H1 (cell line): ENCODE measurements at places on chromosomes 4 and X. TPM values are rescaled to one million over a fixed set of nuclear protein-coding genes. Genes with fewer than 3 reads are reported as not detected.
A peak's percentile ranks its signal among the peaks of the same experiment; 100 is the strongest.

- no peaks in the 10 kb centered on the region for H3K4me1 ChIP-seq
- H3K27me3 ChIP-seq = no peaks in the 10 kb centered on the region
- H3K36me3 ChIP-seq = no peaks in the 10 kb centered on the region
- H3K4me3 ChIP-seq = peak overlapping the region; percentile 40
- no peak overlapping the region for H3K27ac ChIP-seq
- no peak for DNase-seq
Measured at GRCh38 chrX:53049127-53049517, 533 bp downstream of the GPR173 start.

GRCh38 chr4:113469926-113470325 lies 291.6 kb downstream of the CAMK2D start:
- DNase-seq = no peak
- H3K4me3 ChIP-seq = no peak overlapping the region
- H3K4me1 ChIP-seq = peaks cover 9% of the 10 kb centered on the region

- H3K27ac ChIP-seq = no peak overlapping the region
- no peaks in the 10 kb centered on the region for H3K4me1 ChIP-seq
- H3K36me3 ChIP-seq = no peaks in the 10 kb centered on the region
- no peak overlapping the region for H3K4me3 ChIP-seq
- no peaks in the 10 kb centered on the region for H3K27me3 ChIP-seq
- DNase-seq = no peak
Measured at GRCh38 chr4:154009788-154010187, 220.9 kb upstream of the SFRP2 start.

SH3D19 gene
- 51.3 and 55.8 TPM in 2 replicates for total RNA-seq

- no peaks in the 10 kb centered on the region for H3K27me3 ChIP-seq
- no peaks in the 10 kb centered on the region for H3K36me3 ChIP-seq
- H3K4me3 ChIP-seq = no peak overlapping the region
- no peak overlapping the region for H3K27ac ChIP-seq
- H3K4me1 ChIP-seq = no peaks in the 10 kb centered on the region
Measured at GRCh38 chr4:106569146-106570031, 200.8 kb upstream of the GIMD1 start.

DNA sequence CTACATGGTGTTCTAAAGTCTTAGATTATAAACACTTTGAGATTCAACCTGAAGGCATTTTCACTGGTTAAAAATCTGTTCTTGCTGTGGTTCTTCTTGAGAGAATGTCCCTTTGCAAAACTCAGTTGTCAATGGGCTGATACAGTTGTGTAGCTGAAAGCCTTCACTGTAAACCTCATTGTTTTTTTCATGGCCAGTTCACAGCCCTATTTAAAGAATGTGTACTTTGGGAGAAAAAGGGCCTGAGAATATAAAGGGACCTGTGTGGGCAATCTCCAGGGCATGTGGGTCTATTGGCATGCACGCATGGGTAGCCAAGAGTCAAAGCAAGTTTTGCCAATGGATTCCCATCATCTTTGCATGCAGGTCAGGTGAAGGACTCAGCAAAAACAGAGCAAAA lies 7.8 kb upstream of the MAP7D3 start:
- H3K27ac ChIP-seq = no peak overlapping the region
- H3K4me3 ChIP-seq = no peak overlapping the region
- H3K27me3 ChIP-seq = no peaks in the 10 kb centered on the region
- DNase-seq = no peak
- no peaks in the 10 kb centered on the region for H3K4me1 ChIP-seq

CNGA1 gene
- 0.52 and 0.54 TPM in 2 replicates for total RNA-seq

GRCh38 chr4:178595500-178596138 lies 1153.4 kb upstream of the AGA start:
- H3K27me3 ChIP-seq = no peaks in the 10 kb centered on the region
- no peak overlapping the region for H3K27ac ChIP-seq
- H3K4me1 ChIP-seq = no peaks in the 10 kb centered on the region
- H3K4me3 ChIP-seq = no peak overlapping the region
- DNase-seq = no peak
- no peaks in the 10 kb centered on the region for H3K36me3 ChIP-seq

HTRA3 gene
- 2.9 and 3.2 TPM in 2 replicates for total RNA-seq

TEX13C gene
- total RNA-seq = 0.09 and 0.10 TPM in 2 replicates

- no peak overlapping the region for H3K27ac ChIP-seq
- peaks cover 4% of the 10 kb centered on the region; the same call in 1 of the 2 replicates for H3K4me1 ChIP-seq
- H3K36me3 ChIP-seq = no peaks in the 10 kb centered on the region
- no peak overlapping the region for H3K4me3 ChIP-seq
- DNase-seq = no peak
- no peaks in the 10 kb centered on the region for H3K27me3 ChIP-seq
Measured at GRCh38 chr4:65589921-65590320, 80.4 kb downstream of the EPHA5 start.

- no peaks in the 10 kb centered on the region for H3K4me1 ChIP-seq
- DNase-seq = no peak
- H3K27ac ChIP-seq = no peak overlapping the region
- H3K4me3 ChIP-seq = no peak overlapping the region
- no peaks in the 10 kb centered on the region for H3K27me3 ChIP-seq
Measured at GRCh38 chr4:36532670-36533379, 251.4 kb downstream of the DTHD1 start.

GRCh38 chr4:140106289-140106844 lies 47.6 kb downstream of the MAML3 start:
- no peak overlapping the region for H3K4me3 ChIP-seq
- no peaks in the 10 kb centered on the region for H3K4me1 ChIP-seq
- H3K27ac ChIP-seq = no peak overlapping the region
- no peaks in the 10 kb centered on the region for H3K36me3 ChIP-seq
- H3K27me3 ChIP-seq = no peaks in the 10 kb centered on the region

- H3K27me3 ChIP-seq = no peaks in the 10 kb centered on the region
- no peak overlapping the region for H3K27ac ChIP-seq
- H3K4me1 ChIP-seq = no peaks in the 10 kb centered on the region
- DNase-seq = no peak
- no peaks in the 10 kb centered on the region for H3K36me3 ChIP-seq
Measured at GRCh38 chr4:64407000-64407399, 2.2 kb downstream of the TECRL start.

DNA sequence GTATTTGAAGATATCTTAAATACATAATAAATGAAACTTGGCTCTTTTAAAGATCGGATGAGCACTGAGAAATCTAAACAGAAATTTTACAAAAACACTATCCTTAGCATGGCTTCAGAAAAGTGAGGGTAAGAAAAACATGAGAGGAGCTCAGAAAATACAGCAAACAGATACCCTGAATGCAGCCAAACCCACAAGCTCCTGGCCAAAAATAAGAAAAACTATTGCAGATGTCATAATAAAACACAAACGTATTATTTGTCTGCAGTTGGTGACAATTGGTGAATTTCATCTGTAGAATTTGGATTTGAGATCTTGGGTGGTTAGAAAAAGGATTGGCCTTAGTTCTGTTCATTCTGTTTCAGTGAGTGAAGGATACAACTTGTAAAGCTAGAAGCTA lies 603.9 kb downstream of the INPP4B start:
- H3K36me3 ChIP-seq = no peaks in the 10 kb centered on the region
- DNase-seq = no peak
- H3K4me1 ChIP-seq = no peaks in the 10 kb centered on the region
- no peak overlapping the region for H3K4me3 ChIP-seq
- no peak overlapping the region for H3K27ac ChIP-seq

DNA sequence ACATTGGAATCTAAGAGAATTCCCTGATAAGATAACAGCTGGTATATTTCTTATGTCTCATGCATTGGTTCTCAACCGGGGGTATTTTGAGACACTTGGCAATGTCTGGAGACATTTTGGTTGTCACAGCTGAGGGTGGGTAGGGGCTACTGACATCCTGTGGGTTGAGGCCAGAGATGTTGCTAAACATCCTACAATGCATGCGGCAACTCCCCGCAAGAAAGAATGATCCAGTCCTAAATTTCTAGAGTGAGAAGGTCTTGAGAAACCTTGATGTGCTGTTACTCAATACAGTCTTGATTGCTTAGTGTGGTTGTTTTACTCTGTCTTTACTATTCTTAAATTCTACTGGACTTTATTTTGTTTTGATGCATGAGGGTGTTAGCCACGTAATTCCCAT lies 287.2 kb downstream of the FRMPD4 start:
- no peak for DNase-seq
- H3K4me3 ChIP-seq = no peak overlapping the region
- H3K36me3 ChIP-seq = no peaks in the 10 kb centered on the region

ADH7 gene
- total RNA-seq = not detected in 2 replicates

DNA sequence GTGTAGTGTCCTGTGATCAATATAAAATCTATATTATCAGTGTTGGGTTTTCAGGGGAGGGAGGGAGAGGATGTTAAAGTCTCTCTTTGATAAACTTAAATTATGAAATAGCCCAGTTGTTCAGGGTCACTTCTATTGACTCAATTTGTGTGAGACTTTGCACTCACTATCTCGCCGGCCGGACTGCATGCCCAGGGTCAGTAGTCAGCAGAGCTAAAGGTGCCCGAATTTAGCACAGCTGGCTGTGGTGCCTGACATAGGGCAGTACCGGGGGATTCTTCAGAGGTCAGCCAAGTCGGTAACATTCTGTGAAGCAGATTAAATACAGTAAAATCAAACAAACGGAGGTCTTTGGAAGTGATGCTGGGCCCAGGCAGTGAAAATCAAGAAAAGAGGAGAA lies 19.2 kb downstream of the GABRQ start:
- no peaks in the 10 kb centered on the region for H3K4me1 ChIP-seq
- no peak for DNase-seq

NUP62CL gene
- total RNA-seq = 2.6 and 3.3 TPM in 2 replicates

DNA sequence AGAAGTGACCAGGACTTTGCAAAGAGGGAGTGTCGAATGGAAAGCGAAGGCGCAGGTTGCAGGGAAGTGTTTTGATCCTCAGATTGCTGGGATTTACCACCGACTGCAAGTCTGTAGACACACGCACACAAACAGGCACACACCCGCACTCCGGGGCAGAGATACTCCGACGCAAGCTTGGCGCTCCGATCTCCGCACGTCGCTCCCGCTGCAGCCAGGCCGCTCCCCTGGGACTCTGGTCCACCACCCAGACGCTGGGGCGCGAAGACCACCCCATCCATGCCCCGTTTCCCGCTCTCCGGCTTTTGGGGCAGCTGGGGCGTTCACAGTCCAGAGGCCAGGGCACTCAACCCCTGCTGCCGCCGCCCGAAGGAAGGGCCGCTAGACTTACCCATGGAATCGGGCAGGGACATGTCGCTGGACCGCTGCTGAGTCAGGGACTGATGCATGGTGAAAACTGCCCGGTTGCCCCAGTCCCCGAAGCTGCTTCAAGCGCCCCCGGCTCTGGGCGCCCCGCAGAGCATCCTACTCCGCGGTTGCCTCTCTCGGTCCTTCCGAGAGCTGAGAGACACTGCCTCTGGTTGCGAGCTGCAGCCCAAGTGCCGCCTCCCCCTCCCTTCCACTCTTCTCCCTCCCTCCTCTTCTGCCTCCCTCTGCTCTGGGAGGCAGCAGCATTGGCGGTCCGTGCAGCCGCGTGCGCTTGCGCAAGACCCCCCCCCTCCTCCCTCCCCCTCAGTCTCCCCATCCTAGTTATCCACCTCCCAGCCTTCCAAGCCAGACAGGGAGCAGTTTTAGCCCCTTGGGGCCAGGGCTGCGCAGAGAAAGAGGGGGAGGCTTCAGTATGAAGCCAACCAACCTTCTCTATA lies at the start of gene TMEM255A:
TSS of gene TMEM255A (minus strand) at position 601 of the 866 bp plus-strand sequence. CDS start at position 449, 152 bp downstream.
- DNase-seq = peak; percentile 56
- peaks cover 5% of the 10 kb centered on the region; the same call in 1 of the 2 replicates for H3K4me1 ChIP-seq
- peak within 1 kb of the TSS; percentile 56 for H3K4me3 ChIP-seq
- peaks cover 4% of the 10 kb centered on the region for H3K27me3 ChIP-seq

DNA sequence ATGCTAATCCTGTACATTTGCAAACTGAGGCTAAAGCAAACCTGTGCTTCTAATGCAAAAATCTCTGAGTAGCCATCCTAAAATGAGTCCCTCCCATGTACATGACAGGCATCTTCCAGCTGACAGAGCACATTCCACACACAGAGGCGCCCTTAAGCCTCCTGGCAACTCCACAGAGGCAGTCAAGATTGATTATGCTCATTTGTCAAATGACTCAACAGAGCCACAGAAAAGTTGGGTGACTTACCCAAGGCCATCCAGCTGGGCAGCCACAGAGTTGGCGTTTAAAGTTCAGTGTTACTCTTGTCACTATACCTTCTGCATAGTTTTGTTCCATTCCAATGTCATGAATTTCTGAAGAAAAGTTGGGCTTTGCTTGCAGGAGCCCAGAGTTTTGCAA lies 394.6 kb upstream of the FGF13 start:
- DNase-seq = no peak
- H3K27ac ChIP-seq = no peak overlapping the region
- H3K36me3 ChIP-seq = no peaks in the 10 kb centered on the region
- no peak overlapping the region for H3K4me3 ChIP-seq
- H3K27me3 ChIP-seq = no peaks in the 10 kb centered on the region

GRCh38 chr4:179123084-179123483 lies 1680.8 kb upstream of the AGA start:
- no peaks in the 10 kb centered on the region for H3K36me3 ChIP-seq
- H3K27me3 ChIP-seq = no peaks in the 10 kb centered on the region
- no peak overlapping the region for H3K4me3 ChIP-seq
- DNase-seq = no peak
- no peak overlapping the region for H3K27ac ChIP-seq

DNA sequence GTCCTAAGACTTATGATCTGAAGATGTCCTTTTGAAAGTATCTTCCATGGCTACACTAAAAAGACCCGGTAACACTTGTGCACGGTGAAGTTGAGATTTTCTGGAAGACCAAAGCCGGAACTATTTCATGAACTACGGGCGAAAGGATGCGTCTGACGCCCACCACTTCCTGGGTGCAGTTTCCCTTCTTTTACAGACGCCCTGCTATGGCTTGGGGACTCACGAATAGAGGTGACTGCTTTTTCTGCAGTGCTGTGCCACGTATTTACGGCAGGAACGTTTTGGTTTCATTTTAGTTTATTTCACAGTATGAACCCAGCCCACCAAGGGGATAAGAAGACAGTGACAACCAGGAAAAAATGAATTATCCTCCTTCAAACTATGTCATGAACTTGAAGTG lies 180.4 kb downstream of the AFAP1 start:
- H3K36me3 ChIP-seq = no peaks in the 10 kb centered on the region
- DNase-seq = no peak
- H3K27me3 ChIP-seq = no peaks in the 10 kb centered on the region
- H3K27ac ChIP-seq = no peak overlapping the region
- H3K4me1 ChIP-seq = no peaks in the 10 kb centered on the region

DNA sequence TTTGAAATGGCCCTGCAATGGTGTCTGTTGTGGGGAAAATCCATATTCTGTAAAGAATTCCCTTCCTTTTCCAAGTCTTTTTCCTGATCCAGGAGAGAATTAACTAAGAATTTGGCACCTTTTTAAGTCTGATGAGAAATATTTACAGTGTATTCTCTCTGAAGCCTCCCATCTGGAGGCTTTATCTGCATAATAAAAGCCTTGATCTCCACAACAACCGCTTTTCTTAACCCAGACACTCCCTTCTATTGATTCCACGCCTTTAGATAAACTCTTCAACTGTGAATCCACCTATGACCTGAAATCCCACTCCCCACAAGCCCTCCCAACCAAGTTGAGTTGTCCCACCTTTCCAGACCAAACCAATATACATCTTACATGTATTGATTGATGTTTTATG lies 43.1 kb upstream of the TMPRSS11E start:
- H3K27me3 ChIP-seq = no peaks in the 10 kb centered on the region
- H3K36me3 ChIP-seq = no peaks in the 10 kb centered on the region

KANTR gene
- total RNA-seq = 7.5 and 9.5 TPM in 2 replicates

MFAP3L gene
- total RNA-seq = 9.8 and 13.9 TPM in 2 replicates
